Non-pigmented ciliary epithelial cell (primary cell): ENCODE measurements at places on chromosomes 1 and 21.

DNA sequence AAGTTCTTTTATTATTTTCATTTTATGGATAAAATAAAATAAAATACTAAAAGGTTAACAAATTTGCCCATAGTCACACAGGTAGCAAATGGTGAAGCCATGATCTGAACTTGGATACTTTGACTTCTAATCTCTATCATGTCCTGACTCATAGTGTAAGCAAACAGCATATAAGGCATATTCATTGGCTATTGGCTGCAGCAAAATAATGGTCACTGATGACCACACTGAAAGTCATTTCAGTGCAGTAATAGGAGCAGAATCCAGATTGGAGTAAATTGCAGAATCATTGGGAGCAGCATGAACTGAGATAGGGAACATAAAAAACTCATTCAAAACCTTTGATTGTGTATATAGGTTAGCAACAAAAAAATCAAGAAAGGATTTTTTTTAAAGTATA lies 262.9 kb downstream of the PLA2G4A start:
- no peak for DNase-seq

DNA sequence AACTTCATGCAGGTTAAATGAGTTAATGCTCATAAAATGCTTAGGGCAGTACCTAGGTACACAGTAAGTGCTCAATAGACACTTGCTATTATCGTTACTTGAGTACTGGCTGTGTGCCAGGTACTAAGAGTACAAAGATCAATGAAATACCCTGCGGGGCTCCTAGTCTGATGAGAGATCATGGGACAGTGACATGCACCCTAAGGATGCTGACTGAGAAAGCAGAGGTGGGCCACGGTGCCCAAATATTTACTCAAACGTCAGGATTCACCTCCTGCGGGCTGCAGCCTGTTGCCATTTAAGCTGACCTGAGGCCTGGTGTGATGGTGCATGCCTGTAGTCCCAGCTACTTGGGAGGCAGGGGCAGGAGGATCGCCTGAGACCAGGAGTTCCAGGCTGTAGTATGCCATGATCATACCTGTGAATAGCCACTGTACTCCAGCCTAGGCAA lies 19.8 kb upstream of the LUZP1 start:
- DNase-seq, result no peak

DNA sequence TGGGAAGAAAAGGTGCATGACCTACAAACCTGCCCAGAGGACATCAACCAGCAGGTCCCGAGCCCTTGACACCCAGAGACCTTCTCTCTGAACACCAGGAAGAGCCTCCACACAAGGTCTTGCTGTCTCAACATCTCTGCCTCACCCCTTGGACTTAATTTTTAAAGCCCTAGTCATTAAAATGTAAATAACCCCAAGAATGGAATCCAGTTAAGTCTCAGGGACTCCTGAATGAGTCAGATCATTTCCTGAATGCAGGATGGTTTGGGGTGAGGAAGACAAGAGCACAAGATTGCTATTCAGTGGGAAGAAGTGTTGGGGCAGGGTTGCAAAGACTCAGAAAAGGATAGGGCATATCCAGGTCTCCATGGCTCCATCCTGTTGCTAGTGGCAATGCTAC lies 17.8 kb upstream of the GRIK3 start:
- DNase-seq, result no peak

GRCh38 chr1:40795811-40796586 lies 12.4 kb downstream of the KCNQ4 start:
- DNase-seq, result no peak

DNA sequence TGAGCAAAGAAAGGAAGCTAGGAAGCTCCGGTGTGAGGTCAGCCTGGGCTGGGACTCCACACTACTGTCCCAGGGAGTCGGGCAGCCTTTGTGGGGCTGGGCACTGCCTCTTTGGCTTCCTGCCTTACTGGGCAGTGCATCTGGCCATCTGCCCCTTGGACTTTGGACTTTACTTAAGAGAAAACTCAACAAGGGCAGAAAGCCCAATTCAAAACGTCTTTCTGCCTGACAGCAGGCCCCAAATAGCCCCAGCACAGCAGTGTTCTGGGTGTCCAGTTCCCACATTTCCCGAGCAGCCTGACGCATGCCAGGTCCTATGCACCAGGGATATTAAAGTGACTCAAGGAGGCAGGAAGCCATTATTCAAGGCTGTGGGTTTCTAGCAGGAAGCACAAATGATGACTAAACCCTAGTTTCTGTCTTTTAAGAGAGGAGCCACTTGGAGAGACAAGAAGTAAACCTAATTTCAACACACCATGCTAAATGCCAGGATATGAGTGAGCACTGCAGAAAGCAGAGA lies 37.9 kb upstream of the EDEM3 start:
- DNase-seq, result peak; percentile 94

DNA sequence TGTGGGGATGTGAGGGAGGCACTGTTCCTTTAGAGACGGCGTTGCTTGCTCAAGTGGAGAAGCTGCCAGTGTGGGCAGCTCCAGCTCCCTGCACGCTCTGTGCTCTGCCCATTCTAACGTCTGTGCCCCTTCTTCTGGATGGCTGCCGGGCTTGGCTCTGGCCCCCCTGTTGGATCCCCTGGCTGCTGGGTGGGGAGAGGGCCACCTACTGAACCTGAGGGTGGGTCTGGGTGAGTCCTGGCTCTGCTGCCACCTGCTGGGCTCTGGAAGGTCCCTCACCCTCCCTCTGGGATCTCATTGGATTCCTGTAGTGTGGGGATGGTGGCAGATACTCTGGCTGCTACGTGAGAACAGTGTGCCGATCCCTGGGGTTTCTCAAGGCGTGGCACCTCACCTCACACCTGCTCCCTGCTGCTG lies 5.0 kb downstream of the PFKL start:
- no peak for DNase-seq

- DNase-seq, result no peak
Measured at GRCh38 chr1:82867781-82868180, 1067.0 kb downstream of the ADGRL2 start.

GRCh38 chr21:38244885-38245869 lies 11.6 kb upstream of the KCNJ15 start:
- peak; percentile 98 for DNase-seq

GRCh38 chr1:189696297-189696696 lies 781.4 kb downstream of the BRINP3 start:
- no peak for DNase-seq

DNA sequence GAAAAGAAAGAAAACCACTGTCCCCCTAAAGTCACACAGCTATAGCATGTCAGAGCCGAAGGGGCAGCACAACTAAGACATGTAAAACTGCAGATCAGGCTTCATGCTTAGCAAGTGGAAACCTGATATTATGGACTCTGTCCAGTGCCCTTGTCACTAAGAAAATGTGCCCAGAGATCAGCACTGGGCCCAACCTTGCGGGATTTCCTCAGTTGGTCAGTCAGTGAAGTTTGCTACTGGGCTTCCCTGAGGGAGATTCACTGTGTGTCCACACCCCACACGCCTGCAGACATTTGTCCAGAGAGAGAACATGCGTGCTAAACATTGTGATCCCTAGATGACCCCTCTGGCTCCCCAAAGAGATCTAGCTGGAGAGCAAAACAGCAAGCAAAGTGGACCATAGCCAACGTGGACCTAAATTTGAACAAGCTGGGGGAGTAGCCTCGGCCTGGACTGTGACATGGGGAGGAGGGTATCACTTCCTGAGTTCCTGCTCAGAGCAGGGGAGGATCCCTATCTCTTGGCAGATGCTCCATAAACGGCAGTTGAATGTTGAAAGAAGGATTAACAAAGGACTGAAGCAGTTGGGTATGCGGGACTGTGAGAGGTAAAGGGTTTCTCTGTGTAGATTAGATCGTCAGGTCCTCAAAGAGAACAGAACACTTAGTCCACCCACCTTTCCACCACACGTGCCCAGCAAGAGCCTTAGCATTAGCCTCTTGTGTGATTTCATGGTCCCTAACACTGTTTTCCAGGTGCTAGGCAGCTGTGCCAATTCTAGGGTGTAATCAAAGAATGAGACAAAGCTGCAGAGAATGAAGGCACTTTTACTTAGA lies 53.6 kb downstream of the GLUL start:
- no peak for DNase-seq

DNA sequence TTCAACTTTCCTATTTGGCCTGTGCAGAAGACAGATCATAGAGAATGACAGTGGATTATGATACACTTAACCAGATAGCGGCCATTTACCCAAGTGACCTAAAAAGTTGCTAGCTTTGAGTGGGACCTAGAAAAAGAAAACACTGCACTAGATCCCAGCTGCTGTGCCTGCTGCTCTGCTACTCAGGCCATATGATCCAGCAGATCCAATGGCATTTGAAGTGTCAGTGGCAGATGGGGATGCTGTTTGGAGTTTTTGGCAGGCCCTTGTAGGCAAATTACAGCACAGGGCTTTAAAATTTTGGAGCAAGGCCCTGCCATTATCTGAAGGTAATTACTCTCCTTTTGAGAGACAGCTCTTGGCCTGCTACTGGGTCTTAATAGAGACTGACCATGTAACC lies 74.0 kb upstream of the KCNE2 start:
- DNase-seq, result no peak

GRCh38 chr1:174258148-174258550 lies 98.8 kb downstream of the RABGAP1L start:
- no peak for DNase-seq

DNA sequence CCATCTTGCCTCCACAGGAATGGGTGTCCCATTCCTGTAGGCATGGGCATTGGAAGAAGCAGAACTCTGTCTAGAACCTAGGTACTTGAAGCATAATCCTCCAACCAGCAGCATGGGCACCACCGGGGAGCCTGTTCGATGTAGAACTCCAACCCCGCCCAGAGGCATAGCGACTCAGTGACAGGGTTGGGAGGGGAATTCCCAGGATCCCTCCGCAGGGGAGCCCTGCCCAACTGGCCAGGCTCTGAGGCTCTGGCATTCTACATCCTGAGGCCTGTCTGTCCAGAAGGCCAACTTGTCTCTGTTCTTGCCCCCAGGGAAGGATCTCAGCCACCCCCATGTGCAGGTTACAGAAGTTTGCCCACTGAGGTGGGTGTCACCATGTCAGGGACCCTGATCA lies 38.2 kb downstream of the CACNA1S start:
- no peak for DNase-seq

- no peak for DNase-seq
Measured at GRCh38 chr21:21851205-21851604, 853.0 kb downstream of the NCAM2 start.

DNA sequence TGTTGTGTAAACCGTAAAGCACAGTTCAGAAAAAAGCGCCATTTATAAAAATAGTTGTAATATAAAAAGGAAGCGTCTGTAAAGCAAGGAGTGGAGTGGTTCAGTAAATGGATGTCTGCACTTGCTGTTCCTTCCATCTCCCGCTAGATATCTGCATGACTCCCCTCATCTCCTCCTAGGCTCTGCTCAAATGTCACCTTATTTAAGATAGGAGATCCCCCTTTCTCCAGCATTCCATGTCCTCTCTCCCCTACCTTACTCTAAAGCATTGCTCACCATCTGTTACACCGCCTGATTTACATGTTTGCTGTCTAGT lies 745 bp downstream of the MUL1 start:
- DNase-seq, result no peak

GRCh38 chr1:228022571-228023293 lies 15.9 kb downstream of the WNT3A start:
- DNase-seq, result no peak

DNA sequence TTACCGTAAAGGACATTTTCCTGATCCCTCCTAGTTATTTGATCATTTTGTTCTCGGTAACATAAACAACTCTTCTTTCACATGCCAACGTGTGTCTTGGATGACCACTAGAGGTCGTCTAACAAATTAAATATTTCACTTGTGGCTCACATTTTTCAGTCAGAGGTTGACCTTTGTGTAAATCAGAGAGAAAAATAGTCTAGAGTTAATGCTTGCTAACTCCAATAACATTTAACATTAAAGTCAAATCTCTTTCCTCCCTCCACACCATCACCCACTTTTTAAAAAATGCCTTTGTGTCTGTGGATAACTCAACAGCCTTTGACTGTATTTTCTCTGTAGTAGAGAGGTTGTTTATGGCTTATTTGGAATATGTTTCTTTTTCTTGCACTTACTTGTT lies 220.5 kb upstream of the B3GALT2 start:
- no peak for DNase-seq

DNA sequence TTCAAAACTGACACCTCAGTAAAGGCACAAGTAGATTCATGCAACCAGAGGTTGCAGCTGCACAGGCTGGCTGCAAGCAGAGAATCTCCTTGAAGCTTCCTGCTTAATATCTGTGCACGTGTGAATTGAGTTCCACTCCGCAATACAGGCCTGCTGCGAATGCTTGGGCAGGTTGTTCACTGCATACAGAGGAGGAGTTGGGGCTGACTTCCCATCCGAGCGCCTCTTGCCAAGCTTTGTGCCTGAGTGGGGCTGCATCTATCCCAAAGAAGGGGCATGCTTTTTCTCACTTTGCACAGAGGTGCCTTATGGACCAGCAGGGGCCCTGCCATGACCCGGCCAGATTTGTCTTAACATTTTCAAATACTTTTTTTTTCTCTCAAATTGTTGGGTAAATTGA lies 17.9 kb upstream of the PADI1 start:
- no peak for DNase-seq

DNA sequence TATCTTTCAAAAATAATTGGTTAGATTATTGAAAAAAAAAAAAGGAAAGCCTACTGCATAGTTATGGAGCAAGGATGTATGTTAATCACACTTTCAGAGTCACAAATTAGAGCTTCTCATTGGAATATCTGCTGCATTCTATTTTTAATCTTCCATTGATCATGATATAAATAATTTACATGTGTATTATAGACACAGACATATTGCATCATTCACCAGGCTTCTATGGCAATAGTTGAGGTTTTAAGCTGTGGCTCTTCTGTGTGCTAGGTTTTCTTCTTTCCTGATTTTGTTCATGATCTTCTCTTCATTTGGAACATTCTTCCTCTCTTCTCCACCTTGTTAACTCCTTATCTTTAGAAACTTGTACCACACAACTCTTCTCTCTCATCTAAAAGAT lies 123.2 kb upstream of the HMCN1 start:
- DNase-seq, result no peak

GRCh38 chr1:6035303-6035702 lies 10.4 kb upstream of the KCNAB2 start:
- no peak for DNase-seq

GRCh38 chr1:213082420-213083111 lies 31.5 kb downstream of the RPS6KC1 start:
- DNase-seq, result no peak

DNA sequence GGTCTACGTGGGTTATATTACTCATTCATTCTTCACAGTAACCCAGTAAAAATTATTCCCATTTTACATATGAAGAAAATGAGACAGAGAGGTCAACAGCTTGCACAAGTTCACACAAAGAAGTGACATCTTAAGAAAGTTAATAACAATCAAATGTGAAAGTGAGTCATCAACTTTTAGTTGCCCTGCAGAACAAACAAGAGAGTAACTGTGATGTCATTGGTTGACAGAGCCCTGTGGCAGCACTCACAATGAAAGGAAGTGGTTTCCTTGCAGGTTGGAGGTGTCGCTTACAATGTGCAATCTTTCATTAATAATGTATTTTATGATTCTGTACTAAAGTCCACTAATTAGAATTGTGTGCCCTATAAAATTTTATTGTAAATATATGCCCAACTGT lies 369.6 kb downstream of the RYR2 start:
- no peak for DNase-seq

DNA sequence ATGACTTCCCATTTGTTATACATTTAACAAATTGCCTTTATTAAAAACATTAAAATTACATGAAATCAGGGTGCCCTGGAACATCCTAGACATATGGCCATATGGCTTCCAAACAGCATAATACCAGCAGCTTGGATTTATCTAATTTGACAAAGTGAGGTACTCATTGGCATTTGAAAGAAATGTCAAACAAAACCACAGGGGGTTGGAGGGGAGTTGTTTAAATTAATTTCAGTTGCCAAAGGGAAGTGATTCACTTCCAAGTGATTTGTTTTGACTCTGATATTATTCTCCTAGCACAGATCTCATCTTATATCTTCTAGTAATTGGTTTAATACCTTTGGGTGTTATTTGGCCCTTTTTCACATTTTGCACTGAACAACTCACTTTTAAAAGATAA lies 24.5 kb upstream of the POU2F1 start:
- no peak for DNase-seq
